Foreskin keratinocyte (primary cell): ENCODE measurements at places on chromosomes 7 and 10. TPM values are rescaled to one million over a fixed set of nuclear protein-coding genes. Genes with fewer than 3 reads are reported as not detected.

Gene MRPS17
- total RNA-seq = 16.6 and 19.1 TPM in 2 replicates

Gene LRIT1
- not detected in 2 replicates for total RNA-seq

GRCh38 chr7:97859606-97860204, 12.5 kb downstream of the ASNS start:
- no peak for DNase-seq

GRCh38 chr7:55260676-55261385, 104.3 kb upstream of the LANCL2 start:
- no peak for DNase-seq
